ENCODE measurements at places on chromosomes 12 and 14. TPM values are rescaled to one million over a fixed set of nuclear protein-coding genes. Genes with fewer than 3 reads are reported as not detected.

The NGB gene
- not detected for total RNA-seq

The ESRRB gene
- total RNA-seq = not detected

The SIX4 gene
- 4.7 TPM for total RNA-seq

The BTG1 gene
- total RNA-seq = 89.5 TPM

The TTC5 gene
- total RNA-seq = 21.3 TPM

The COX6A1 gene
- total RNA-seq = 299 TPM

The CACNA2D4 gene
- 0.51 TPM for total RNA-seq

The KLRG1 gene
- total RNA-seq = 4.4 TPM

The RNASE9 gene
- total RNA-seq = not detected

The STXBP6 gene
- total RNA-seq = not detected

The CLEC1B gene
- not detected for total RNA-seq

The DNAJC22 gene
- 1.3 TPM for total RNA-seq

The NANOG gene
- total RNA-seq = not detected

The KCNC2 gene
- not detected for total RNA-seq

The LMO3 gene
- not detected for total RNA-seq

The MYH7 gene
- not detected for total RNA-seq

The GAS2L3 gene
- 47.1 TPM for total RNA-seq

The CORO1C gene
- total RNA-seq = 240 TPM

The DCN gene
- not detected for total RNA-seq

The SDSL gene
- 5.7 TPM for total RNA-seq

The SMIM41 gene
- total RNA-seq = not detected

The FGF6 gene
- not detected for total RNA-seq

The PCED1B gene
- total RNA-seq = 1.5 TPM

The FBXL14 gene
- 11.3 TPM for total RNA-seq
